ENCODE measurements at places on chromosomes 13 and 19.

DNA sequence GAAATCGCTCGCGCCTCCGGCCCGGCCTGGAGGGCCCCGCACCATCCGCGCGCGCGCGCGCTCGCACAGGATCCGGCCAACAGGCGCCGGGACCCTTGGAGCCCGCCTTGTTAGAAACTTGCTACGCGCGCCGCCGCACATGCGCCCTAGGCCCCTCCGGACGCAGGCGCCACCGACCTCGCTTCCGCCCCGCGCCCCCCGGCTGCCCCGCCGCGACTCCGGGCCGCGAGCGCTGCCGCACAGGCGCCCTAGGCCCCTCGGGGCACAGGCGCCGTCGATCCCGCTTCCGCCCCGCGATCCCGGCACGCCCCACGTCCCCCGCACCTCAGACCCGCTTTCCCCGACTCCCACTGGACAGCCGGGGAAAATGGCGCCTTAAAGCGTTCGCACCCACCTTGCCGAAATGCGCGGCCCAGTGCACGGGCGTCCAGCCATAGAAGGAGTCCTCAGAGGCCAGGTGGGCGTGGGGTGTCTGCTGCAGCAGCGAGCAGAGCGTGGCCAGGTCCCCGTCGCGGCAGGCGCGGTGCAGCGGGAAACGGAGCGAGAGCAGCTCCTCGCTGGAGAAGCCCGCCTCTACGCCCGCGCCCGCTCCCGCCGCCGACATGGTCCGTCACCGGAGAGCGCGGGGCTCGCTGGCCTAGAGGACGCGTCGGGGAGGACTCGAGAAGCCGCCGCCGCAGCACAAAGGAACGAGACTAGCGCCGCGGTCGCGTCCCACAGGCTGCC lies 375 bp downstream of the ANKRD10 start:
- DNase-seq: peak; percentile 56

DNA sequence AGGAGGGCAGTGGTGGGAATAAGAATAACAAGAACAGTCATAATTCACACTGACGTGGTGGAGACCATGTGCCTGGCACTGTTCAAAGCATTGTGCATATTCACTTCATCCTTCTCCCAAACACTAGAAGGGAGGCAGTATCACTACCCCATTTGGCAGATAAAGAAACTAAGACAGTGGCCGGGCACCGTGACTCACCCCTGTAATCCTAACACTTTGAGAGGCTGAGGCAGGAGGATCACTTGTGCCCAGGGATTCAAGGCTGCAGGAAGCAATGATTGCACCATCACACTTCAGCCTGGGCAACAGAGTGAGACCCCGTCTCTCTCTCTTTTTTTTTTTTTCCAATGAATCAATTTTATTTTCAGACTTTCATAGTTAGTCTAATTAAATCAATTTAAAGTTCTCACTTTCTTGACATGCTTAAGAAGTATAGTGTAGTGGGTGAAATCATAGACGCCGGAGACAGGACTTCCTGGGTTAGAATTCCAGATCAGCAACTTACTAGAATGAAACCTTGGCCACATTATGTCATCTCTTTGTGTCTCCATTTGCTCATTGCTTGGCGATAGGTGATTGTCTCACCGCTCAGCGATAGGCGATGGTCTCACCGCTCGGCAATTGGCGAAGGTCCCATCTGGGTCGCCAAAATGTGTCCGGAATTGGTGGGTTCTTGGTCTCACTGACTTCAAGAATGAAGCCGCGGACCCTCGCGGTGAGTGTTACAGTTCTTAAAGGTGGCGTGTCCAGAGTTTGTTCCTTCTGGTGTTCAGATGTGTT lies 5.3 kb upstream of the ATG4D start:
- no peak for DNase-seq

- DNase-seq: no peak
Observed at GRCh38 chr19:20151617-20152145, 15.3 kb upstream of the ZNF486 start.

- DNase-seq: no peak
Observed at GRCh38 chr13:69008499-69008898, 1099.1 kb upstream of the ATXN8OS start.

GRCh38 chr19:41172297-41173164 lies 20.5 kb upstream of the CYP2S1 start:
- no peak for DNase-seq
